ENCODE measurements at places on chromosomes 11 and 22.

- no peak for DNase-seq
These were observed 6.8 kb downstream of the SAC3D1 start for GRCh38 chr11:65047581-65048422.

DNA sequence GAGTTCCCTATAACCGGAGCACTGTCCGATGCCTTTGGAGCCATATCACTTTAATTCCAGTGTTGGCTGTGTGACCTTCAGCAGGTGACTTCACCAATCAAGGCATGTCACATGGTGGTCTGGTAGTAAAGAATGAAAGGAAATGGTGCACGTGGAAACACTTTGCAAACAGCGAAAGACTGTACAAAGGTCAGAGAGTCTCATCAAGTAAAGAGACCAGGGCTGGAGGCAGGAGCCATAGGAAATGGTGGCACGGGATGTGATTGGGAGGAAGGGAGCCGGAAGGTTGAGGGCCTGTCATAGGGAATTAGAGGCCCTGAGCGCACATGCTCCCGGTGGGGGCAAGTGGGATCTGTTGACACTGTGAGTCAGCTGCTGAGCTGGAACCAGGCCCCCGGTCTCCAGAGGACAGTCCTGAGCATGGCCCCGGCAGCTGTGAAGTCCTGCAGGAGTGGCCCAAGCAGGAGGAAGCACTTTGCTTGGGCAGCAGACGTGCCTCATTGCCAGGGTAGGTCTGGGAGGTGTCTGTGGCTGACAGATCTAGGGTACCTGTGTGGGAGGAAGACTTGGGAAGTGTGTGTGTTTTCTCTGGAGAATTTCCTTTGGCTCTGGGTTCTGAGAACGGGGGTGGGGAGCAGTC is 2.0 kb downstream of the DAGLA start:
- no peak for DNase-seq

DNA sequence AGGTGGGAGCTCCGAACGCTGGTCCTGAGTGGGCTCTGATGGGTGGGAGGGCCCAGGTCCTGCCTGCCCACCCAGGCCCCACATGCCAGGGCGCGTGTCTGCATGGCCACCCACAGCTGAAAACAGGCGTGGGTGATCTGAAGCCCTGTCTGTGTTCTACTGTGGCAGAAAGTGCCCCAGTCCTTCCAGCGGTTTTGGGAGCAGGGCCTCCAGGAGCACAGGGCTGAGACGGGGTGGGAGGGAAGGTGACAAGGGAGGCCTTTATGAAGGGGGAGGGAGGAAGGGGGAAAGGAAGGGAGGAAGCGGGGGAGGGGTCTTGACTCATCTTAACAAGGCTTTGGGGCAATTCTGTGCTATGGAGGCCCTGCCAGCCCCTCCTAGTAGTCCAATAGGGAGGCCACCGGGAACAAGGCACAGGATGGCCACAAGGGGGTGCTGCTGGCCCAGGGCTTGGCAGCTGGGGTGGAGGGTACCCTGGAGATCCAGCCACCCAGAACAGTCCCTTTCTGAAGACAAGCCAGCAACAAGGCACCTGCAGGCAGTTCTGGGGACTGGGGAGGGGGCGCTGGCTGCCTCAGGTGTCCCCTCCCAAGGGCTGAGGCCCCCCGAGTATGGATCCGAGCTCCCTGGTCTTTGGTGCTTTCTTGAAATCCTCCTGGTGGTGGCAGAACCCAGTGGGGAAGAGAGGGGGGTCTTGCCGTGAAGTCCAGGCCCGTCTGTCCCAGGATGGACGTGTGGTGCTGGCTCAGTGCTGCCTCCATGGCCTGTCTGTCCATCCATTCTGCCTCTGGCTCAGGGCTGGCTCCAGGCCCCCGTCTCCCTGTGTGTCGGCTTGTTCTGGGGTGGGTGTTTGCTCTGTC is 6.3 kb upstream of the FADS3 start:
- peak; percentile 56 for DNase-seq

DNA sequence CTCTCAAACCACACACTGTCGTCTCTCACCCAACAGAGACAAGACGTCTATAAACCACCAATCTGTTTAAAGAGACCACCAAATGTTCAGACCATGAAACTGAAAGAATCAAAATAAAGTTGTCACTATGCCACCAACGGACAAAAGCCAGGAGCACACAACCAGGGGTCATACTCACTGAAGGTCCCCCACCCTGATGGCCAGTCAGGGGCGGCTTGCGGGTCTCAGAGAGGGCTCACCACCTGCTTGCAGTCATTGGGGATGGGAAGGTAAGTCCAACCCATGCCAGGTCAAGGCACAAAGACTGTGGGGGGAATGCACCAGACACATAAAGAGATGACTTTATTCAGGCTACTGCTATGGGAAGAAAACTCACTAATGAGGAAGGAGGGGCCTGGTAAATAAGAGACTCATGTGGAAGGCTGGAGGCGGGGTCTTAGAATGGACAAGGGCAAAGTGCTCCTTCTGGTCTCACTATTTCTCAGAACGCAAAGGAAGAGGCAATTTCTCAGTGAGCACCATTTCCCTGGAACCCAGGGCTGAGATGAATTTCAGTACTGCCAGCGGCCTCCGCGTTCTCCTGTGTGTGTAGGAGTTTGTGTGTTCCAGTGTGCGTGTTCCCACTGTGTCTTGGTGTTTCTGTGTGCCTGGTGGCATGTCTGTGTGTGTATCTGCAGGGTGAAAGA is 17.3 kb downstream of the SCARF2 start:
- no peak for DNase-seq

DNA sequence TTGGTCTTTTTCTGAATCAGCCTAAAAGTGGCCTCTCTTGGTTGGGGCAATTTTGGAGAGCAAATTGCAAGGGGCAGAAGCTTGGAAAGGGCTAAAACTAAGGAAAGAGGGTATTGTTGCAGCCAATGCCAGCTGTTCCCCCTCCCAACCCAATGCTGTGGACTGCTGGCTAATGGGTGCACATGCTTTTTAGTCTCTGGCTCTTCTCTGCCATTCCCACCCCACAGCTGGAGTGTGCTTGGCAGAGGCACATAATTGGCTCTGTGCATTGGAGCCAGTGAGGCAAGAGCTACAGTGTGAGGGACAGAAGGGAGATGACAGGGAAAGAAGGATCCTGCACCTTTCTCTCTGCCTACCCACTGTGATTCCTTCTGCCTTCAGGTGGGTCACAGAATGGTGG is 140.0 kb downstream of the NECTIN1 start:
- no peak for DNase-seq

- DNase-seq = peak; percentile 20
These were observed 1.2 kb downstream of the MAJIN start for GRCh38 chr11:64970731-64971151.

DNA sequence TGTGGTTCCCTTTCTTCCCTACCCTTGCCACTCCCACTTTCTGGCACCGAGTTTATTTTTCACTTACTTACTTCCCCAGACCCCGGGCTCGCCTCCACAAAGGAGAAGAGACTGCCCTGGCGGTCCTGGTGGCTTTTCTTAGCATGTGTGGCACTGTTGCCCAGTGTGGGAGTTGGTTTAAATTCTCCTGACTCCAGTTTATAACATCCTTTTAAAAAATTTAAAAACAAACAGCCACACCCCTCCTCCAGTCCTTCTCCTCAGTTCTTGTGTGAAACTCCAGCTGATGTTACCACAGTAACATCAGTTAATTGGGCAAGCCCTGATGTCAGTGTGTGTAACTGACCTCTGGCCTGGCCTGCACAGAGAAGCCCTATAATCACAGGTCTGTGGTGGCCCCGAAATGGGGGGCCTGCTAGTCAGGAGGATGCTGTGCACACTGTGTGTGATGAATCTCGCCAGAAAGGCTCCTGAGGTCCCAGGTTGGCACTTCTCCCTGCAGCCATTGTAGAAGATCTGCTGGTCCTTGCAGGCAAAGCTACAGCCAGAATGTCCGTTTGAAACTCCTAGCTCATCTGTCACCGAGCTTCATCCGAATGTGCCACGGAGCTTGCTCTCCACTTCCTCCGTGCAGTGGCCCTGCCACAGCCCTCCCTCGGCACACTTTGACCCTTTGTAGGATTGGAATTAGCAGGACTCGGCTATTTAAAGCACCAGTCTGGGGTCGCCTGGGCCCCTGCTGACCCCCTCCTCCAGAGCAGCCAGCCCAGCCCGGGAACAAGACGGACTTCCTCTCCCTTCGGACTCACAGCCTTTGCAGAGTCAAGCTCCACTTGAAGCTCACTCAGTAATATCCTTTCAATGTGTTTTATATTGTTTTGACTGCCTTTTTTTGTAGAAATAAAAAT is 7.6 kb downstream of the YDJC start:
- DNase-seq = no peak

- DNase-seq = no peak
These were observed 30.7 kb downstream of the LRFN4 start for GRCh38 chr11:66887526-66887925.

DNA sequence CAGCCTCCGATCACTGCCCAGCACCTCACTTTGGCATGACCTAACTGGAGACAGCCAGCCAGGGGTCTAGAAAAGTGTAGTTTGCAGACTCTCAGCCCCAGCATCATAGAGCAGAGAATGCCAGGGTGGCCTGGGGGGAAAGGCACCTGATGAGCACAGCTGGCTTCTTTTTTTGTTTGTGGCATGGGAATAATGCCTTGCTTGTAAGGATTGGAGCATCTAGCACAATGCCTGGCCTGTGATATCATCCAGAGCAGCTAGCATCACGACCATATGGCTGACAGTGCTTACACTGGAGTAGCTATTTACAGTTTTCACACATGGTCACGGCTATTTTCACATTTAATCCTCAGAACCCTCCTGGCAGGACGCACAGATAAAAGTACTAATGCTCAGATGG is 594.8 kb upstream of the B3GAT1 start:
- no peak for DNase-seq

DNA sequence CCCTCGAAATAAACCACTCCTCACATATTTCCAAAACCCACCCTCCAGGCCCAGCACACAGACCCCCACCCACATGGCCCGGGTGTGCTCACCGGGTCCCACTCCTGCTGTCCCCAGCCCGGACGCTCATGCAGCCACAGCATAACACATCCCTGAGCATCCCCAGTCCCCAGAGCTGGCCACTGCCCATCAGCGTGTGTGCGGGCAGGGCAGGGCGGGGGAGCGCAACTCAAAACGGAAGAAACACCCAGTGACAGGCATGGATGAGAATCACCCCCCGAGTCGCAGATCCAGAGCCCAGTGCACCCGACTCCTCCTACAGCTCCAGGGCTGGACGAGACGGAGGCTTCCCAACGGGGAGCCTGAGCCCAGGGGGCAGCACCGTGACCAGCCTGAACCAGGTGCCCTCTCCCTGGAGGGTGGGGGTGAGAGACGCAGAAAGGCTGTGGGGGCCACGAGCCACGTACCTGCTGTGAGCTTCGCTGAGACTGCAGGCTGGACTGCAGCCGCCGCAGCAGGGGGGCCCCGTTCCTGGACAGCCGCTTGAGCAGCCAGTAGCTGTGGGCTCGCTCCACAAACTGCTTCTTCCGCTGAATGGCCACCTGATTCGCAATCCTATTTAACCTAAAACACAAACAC is 23.8 kb downstream of the BRD1 start:
- no peak for DNase-seq

DNA sequence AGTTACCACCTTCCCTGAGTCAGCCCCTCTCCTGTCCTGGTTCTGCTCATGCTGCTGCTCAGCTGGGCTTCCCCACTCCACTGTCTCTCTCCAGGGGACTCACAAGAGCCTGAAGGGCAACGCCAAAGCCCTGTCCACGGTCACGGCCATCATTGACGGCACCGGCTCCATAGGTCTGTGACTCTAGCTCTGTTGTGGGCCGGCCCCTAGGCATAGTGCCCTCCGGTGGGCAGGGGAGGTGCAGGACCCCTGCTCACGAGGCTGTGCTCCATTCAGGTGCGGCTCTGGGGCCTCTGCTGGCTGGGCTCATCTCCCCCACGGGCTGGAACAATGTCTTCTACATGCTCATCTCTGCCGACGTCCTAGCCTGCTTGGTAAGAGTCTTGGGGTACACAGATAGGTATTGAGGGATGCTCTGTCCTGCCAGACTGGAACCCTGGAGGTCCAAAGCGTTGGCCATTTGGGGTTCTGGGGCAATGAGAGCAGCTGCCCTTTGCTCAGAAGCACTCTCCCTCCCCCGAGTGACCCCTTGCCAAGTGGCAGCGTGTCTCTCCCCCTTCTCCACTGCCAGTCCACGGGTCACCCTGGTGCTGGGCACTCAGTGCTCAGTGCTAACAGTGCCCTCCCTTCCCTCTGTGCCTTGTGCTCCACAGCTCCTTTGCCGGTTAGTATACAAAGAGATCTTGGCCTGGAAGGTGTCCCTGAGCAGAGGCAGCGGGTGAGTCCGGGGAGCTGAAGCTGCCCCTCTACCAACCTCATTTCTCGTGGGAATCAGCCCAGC is 22.4 kb downstream of the SLC37A2 start:
- no peak for DNase-seq

DNA sequence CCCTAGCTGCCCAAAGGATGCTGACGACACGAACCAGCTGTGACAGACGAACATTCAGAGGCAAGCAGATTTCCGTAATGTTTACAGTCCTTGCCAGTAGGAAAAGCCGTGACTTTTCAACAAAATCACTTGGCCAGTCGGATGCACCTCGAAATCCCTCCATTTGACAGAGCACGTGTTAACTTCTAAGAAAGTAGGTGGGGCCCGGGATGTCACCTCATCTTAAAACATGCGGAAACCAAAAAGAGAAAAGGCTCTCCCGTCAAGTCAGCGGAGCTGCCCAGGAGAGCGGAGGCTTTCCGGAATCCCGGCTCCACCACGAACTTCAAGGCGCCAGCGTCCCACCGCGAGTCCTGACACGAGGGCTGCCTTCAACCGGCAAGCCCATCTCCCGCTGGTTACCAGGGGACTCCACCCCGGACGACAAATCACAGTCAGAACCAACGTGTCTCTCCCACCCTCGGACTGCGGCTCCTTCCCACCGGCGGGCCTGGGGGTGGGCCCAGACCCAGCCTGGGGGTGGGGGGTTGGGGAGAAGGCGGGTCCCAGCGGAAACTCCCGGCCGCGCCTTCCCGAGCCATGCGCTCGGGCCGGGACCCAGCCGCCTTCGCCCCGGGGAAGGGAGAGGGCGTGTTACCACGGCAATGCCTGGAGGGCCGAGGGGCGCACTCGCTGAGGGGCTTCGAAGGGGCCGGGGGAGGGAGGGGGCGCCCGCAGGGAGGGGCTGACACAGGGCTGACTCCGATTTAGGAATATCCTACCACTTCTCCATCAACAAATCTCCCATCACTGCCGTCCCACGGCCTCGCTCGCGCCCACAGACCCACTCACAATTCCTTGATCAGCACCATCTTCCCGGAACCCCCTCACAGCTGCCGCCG is 475 bp downstream of the PITPNB start:
- DNase-seq = peak; percentile 32

DNA sequence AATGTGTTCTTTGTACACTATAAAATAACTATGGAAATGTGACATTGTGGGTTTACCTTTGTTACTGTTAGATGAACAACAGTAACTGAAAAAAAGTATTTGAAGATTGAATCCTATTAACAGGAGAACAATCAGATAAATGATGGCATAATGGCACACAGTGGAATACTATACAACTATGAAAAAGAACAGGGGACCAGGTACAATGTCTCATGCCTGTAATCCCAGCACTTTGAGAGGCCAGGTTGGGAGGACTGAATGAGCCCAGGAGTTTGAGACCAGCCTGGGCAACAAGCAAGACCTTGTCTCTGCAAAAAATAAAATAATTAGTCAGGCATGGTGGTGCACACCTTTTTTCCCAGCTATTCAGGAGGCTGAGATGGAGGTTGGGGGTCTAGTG is 14.4 kb upstream of the OSBP start:
- DNase-seq = no peak

Measured in stimulated activated CD4-positive, alpha-beta T cell treated with anti-CD3 and anti-CD28 coated beads, Interleukin-12 subunit alpha, Interleukin-12 subunit beta, amount 100 ng/mL, for 24 hours (primary cell).